ENCODE measurements at places on chromosomes 3 and 15. TPM values are rescaled to one million over a fixed set of nuclear protein-coding genes. Genes with fewer than 3 reads are reported as not detected.

DNA sequence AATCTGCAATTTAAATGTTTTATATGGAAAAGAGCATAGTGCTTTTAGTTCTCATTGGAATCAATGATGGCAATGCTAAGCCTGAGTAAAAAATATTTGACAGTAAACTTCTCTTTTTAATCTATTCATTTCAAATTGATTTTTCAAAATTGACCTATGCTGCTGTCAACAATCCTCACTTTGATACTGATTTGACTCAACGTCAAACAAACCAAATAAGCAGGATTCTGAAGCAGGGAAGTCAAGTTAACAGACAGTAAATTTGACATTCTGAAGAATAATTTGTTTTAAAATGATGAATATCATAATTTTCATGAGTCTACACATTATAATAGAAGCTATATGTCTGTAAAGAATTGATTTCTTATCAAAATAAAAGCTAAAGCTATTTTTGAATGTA, 1053.1 kb downstream of the DIPK2A start:
- DNase-seq, result no peak

GRCh38 chr3:5888851-5889250, 701.3 kb downstream of the EDEM1 start:
- no peak for DNase-seq

- DNase-seq, result no peak
Measured at GRCh38 chr3:101813817-101814440, 34.9 kb downstream of the NXPE3 start.

DNA sequence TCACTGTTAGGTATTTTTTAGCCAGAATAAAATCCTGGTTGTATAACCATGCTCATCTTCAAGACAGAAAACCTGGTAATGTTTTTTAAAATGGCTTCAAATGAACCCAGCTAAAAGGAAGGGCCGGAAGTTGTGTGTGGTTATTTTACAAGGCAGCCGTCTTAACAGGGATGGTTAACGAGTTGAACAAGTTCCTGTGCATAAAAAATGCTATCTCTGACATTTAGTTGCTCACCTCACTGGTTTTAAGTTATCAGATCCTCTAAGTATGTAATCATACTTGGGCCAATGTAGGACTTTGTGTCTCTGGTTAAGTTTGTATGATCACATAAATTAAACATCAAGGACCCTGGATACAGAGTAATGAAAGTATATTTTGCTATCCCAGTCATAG, 2.1 kb downstream of the ATP11B start:
- DNase-seq, result no peak

- DNase-seq, result no peak
Measured at GRCh38 chr3:170642882-170643601, 57.2 kb upstream of the SLC7A14 start.

- no peak for DNase-seq
Measured at GRCh38 chr3:17535274-17535673, 207.2 kb downstream of the TBC1D5 start.

DNA sequence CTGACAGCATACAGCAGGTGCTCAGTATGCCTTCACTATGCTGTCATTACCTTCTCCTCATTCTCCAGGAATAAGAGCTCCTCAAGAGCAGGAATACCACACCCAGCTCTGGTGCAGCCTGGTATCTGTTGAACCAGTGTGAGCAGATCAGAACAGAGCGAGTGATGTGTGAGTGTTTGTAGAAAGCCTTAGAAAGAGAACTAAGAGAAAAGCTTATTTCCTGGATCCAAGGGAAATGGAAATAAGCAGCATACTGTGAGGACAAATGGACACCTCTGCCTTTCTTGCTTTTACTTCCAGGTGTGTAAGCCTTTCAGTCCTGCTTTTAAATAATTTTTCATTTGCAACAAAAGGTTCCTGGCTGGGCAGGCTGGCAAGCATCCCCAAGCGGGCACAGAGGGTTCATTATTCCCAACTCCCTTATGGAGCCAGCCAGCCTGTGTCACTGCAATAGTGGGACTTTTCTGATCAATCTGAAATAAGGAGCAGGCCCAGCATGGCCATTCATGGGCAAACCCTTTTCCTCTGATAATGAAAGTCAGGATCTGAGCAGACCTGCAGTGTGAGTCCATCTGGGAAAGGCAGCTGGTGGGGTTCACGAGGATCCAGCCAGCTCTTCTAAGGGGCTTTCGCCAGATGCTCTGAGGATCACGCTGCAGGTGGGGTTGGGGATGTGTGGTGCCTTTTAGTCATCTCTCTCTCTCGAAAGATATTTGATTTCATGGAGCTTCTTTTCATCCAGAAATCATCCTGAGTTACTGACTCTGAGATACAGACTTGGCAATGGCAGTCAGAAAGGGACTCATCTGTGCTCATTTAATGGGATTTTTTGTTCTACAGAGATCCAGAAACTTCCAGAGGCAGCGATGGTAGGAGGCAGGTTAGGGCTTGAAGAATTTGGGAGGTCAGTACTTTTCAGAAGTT, 594.9 kb upstream of the CFAP20DC start:
- DNase-seq, result no peak

The OSBPL10 gene
- 6.6 TPM for total RNA-seq

GRCh38 chr15:44537735-44538240, 841 bp downstream of the EIF3J start:
- no peak for DNase-seq

The STRA6 gene
- not detected for total RNA-seq

- DNase-seq, result no peak
Measured at GRCh38 chr3:111333642-111334041, 208.4 kb upstream of the CD96 start.

GRCh38 chr3:48058091-48058490, 41.9 kb upstream of the MAP4 start:
- DNase-seq, result no peak

DNA sequence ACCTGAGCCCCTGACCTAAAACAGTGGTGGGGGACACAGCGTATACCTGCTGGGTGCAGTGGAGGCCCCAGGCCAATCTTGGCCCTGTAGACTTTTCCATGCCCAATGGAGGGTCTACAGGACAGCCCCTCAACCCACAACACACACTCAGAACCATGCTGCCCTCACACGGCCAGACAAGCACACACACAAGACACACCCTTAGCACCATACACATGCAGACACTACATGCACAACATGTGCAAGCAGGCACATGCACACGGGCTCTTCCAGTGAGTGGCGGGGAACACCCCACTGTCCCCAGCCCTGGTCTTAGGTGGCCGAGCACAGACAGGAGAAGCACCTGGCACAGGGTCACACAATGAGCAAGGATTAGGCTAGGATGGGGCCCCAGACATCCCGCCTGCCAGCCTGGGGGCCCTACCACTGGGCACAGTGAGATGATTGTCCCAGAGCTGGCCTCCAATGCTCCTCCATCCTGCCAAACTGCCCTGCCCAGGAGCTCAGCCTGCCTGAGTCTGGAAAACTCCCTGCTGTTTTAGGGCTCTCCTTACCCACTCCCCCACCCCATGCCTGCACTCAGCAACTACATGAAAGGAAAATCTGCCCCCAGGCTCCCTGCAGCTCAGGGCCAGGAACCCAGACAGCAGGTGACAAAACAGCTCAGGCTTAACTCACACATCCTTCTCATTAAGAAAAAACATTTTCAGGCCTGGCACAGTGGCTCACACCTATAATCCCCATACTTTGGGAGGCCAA, 15.8 kb downstream of the IQSEC1 start:
- DNase-seq, result peak; percentile 47

- no peak for DNase-seq
Measured at GRCh38 chr3:55406696-55407425, 80.2 kb downstream of the WNT5A start.

DNA sequence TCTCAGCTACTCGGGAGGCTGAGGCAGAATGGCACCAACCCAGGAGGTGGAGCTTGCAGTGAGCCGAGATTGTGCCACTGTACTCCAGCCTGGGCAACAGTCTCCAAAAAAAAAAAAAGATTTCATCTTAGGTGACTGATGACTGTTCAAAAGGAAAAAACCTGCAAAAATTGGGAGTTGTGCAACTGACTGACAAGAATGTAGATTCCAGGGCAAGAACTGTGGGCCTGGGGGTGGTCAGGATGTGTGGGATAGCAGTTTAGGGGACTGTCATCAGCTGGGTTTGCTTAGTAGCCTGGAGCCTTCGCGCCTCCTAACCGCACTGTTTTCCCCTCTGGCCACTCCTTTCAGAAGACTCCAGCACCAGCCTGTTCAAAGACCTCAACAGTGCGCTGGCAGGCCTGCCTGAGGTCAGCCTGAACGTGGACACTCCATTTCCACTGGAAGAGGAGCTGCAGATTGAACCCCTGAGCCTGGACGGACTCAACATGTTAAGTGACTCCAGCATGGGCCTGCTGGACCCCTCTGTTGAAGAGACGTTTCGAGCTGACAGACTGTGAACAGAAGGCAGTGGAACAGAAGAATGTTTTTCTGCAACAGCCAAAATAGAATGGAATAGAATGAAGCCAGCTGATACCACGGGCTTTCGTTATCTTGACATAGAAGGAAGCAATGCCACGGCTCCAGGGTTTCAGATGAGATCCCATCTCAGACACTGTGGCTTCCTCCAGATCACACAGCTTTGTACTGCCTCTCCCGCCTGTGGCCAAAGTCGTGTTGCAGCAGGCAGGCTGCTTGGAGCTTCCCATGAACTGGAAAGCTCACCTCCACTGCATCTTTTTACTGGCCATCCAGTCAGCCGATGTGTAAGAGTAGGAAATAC, 75.3 kb upstream of the BLM start:
- no peak for DNase-seq

- no peak for DNase-seq
Measured at GRCh38 chr3:29514170-29514569, 233.3 kb downstream of the RBMS3 start.

The HTR3C gene
- total RNA-seq, result not detected

DNA sequence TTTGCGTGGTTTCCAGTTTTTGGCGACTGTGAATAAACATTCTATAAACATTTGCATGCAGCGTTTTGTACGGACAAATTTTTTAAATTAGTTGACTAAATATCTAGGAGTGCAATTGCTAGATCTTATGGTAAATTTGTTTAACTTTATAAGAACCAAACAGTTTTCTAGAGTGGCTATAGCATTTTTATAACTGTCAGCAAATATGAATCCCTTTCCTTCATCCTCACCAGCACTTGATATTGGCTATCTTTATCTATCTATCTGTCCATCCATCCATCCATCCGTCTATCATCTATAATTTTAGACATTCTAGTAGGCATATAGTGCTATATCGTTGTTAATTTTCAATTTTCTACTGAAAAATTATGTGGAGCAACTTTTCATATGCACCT, 158.4 kb upstream of the CHRNA7 start:
- DNase-seq, result no peak

GRCh38 chr3:10993729-10994065, 1.1 kb downstream of the SLC6A1 start:
- no peak for DNase-seq
